RCC 7860 (cell line): ENCODE measurements at places on chromosomes 3 and 15.
A peak's percentile ranks its signal among the peaks of the same experiment; 100 is the strongest.

- peak; percentile 55 for DNase-seq
These were observed 6.7 kb downstream of the CCR5AS start for GRCh38 chr3:46400000-46400734.

DNA sequence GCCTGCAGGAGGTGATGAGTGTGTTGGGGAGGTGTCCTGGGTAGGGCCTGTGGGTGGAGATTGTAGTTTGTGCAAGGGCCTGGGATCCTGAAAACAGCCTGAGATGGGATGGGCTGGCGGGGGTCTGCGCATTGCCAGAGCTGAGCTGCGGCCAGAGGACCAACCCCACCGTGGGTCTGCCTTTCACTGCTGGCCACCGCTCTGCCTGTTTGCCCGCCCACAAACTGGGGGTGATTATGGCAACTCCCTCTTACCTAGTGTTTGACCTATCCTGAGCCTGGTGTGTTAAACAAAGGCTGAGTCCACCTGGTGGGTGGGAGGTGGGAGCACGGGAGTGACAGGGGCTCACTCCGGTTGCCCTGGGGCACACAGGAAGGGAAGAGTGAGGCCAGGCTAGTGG lies 9.8 kb downstream of the ABTB1 start:
- no peak for DNase-seq

- DNase-seq = peak; percentile 92
These were observed 67.4 kb downstream of the GRIP2 start for GRCh38 chr3:14472471-14473351.

DNA sequence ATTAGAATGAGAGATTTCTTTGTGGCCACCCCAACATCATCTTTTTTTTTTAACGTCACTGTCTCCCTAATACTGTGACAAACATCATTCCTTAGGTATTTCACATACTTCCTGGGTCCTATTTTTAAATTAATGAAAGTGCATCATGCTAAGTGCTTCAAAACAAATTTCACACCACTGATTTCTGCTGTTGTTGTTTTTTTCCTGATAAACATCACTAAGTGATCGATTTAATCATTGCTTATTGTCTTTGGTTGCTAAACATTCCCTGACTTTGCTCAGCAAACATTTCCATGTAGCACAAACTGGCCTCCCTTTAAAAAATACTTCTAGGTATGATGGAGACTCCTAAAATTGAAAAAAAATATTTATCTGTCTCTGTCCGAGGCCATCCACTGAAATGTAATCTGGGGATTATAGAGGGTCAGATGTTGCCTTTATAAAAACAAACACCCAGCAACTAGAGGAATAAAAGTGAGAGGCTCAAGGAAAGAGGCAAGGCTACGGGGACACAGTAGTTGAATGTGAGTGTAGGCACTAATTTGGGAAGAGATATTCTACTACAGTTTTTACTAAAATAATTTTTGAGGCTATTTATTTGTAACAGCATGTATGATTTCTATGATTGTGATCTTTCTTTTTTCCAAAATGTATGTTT lies 20.5 kb upstream of the LMOD3 start:
- no peak for DNase-seq

DNA sequence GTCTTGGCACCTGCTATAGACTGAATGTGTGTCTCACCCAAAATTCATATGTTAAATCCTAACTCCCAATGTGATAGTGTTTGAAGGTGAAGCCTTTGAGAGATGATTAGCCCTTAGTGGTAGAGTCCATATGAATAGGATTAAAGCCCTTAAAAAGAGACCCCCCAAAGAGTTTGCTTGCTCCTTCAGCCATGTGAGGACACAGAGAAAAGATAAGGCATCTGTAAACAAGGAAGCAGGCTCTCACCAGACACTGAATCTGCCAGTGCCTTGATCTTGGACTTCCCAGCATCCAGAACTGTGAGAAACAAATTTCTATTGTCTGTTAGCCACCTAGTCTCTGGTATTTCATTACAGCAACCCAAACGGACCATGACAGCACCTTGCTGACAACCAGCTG lies 16.6 kb downstream of the KPNA1 start:
- no peak for DNase-seq

GRCh38 chr3:32310918-32311839 lies 72.7 kb downstream of the CMTM8 start:
- DNase-seq = no peak

GRCh38 chr3:124832782-124833709 lies 54.1 kb downstream of the ITGB5 start:
- peak; percentile 72 for DNase-seq

GRCh38 chr3:12793701-12794100 lies 2.8 kb upstream of the CAND2 start:
- DNase-seq = no peak

- no peak for DNase-seq
These were observed 17.1 kb downstream of the ISG20 start for GRCh38 chr15:88655800-88656488.

DNA sequence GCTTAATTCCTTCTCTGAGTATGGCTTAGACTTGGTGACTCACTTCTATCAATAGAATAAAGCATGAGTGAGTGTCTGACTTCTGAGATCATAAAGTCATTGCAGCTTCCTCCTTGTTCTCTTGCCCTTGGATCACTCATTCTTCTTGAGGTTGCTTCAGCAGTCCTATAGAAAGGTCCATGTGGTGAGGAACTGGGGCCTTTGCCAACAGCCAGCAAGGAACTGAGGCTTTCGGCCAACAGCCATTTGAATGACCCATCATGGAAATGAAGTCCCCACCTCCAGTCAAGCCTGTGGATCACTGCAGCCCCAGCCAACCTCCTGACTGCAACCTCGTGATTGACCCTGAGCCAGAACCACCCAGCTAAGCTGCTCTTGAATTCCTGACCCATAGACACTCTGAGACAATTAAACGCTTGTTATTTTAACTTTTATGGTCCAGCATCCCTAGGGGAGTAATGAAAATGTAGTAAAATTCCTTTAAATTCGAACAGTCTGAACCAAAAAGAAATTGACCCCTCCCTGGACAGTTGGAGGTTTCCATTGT lies 84.5 kb downstream of the WDR76 start:
- peak; percentile 95 for DNase-seq

DNA sequence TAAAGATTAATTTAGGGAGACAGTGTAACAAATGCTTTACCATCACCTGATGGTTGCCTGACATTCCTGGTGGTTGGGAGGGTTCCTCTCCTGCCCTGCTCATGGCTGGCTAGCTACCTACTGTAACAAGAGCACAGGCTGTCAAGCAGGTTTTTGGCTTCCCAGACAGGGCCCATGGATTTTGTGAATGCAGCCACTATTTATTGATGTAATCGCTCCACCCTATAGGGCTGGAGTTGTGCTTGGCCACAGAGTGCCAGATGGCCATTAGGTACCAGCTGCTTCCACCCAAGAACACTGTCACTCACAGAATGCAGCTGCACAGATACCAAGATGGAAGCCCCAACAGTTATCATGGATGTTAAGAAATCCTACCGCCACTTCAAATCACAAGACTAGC lies 31.0 kb upstream of the KLHL25 start:
- no peak for DNase-seq

GRCh38 chr3:78660957-78661356 lies 1106.8 kb downstream of the ROBO1 start:
- no peak for DNase-seq

- DNase-seq = no peak
These were observed 69.9 kb downstream of the TBC1D5 start for GRCh38 chr3:17672506-17672905.

DNA sequence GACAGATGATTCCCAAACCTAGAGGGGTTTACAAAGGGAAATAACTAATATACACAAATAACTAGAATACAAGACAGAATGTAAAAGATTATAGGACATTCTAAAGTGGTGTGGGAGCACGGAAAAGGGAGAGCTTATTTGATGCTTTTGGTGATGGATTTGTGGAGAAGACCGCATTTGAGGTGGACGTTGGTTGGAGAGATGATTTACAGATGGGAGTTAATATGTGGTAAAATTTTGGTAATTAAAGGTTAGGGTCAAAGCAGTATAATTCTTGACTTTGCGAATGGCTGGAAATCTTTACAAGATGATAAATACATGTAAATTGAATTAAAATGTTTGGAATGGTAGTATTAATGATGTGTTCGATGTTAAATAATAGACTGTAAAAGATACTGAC lies 1.2 kb downstream of the KNL1 start:
- DNase-seq = no peak

GRCh38 chr3:47404431-47404876 lies 23.6 kb downstream of the PTPN23 start:
- no peak for DNase-seq

DNA sequence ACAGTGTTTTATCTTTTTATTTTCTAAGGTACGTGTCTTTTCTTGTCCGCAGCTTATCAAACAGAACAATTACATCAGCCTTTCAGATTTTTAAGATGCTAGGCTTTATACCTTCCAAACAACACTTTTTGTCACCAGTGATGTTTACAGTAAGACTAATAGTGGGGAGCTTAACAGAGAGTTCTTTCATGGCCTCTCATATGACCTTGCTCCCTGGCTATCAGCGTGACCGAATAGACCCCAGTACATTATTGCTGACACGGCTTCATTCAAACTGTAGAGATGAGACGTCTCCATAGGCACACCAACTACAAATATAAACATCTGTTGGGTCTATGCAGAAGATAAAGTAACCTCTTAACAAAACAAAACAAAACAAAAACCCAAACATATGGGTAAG lies 477.6 kb upstream of the KCNMB2 start:
- DNase-seq = no peak

DNA sequence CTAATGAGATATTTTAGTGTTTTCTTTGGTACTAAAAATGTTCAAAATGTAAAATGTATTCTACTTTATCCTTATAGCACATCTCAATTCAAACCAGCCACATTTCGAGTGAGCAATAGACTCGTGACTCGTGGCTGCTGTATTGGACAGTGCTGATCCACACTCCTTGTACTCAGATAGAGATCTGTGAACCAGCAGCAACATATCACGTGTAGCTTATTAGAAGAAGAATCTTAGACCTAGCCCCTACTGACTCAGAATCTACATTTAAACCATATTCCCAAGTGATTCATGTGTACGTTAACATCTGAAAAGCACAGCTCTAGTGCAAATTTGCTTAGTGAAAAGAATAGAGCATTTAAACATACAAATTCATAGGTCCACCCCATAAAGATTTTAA lies 130.9 kb downstream of the IL1RAP start:
- DNase-seq = no peak

GRCh38 chr15:35691891-35692867 lies 146.2 kb upstream of the DPH6 start:
- DNase-seq = no peak

GRCh38 chr3:32421185-32421584 lies 29.5 kb downstream of the CMTM7 start:
- no peak for DNase-seq

DNA sequence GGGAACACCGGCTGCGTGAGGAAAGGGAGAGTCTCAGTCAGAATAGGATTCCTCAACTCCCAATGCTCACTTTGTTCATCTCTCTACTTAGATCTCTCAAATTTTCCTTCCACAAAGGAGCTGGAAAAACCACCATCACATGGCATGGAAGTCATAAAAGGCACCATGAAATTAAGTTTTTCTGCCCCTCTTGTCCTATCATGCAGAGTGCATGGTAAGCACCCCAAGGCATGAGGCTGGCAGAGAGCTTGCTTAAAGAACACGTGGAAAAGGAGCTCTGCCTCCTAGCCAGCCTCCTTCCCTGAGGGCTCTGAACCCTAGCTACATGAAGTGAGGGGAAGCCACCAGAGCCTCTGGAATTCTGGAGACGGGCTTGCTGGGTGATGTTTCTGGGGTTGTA lies 17.8 kb downstream of the STIMATE start:
- DNase-seq = no peak

DNA sequence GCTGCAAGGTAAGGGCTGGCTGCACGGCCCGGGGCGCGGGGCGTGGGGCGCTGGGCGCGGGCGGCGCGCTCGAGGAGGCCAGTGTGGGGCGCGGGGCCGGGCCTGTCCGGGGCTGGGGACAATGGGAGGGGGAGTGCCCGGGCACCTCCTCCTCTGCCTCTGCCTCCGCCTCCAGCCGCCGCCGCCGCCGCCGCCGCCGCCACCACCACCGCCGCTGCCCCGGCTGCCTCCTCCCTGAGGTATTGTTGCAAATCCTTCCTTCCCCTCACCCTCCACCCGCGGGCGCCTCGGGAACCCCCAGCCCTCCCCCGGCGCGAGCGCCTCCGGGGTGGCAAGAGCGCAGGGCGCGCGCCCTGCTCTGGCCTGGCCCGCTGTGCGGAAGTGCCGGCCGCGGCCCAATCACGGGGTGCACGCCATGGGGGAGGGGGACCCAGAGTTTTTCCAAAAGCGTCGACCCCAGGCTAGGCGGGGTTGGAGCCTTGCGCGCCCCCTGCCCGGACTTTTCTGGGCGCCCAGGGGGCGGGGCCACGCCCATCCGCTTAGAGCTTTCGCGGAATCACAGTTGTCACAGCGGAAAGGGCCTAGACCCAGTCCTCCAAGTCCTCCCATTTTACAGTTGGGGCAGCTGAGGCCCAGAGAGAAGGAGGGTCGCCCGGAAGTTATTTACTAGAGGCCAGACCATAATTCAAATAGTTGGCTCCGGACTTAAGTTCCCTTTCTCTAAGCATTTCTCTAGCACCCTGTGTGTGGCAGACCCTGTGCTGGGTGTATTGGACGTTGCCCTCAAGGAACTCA lies at the start of gene LPP:
Gene LPP (plus strand): TSS at position 144 of the 795 bp plus-strand sequence. CDS start 251,964 bp downstream, outside the sequence.
- peak; percentile 75 for DNase-seq

GRCh38 chr3:69014022-69014580 lies 617 bp upstream of the EOGT start:
- DNase-seq = peak; percentile 31
